ENCODE measurements at places on chromosomes 6 and 20. TPM values are rescaled to one million over a fixed set of nuclear protein-coding genes. Genes with fewer than 3 reads are reported as not detected.

C20orf141 gene
- total RNA-seq, result not detected

- no peaks in the 10 kb centered on the region for H3K27me3 ChIP-seq
- DNase-seq, result no peak
- no peak overlapping the region for H3K27ac ChIP-seq
- H3K4me3 ChIP-seq, result no peak overlapping the region
- H3K4me1 ChIP-seq, result no peaks in the 10 kb centered on the region
- H3K36me3 ChIP-seq, result no peaks in the 10 kb centered on the region
These were observed 181.5 kb upstream of the TCF21 start for GRCh38 chr6:133707456-133707855.

GRCh38 chr20:31837896-31838397 lies 7.5 kb downstream of the FOXS1 start:
- H3K4me1 ChIP-seq, result peaks cover 43% of the 10 kb centered on the region
- H3K27ac ChIP-seq, result no peak overlapping the region
- H3K27me3 ChIP-seq, result no peaks in the 10 kb centered on the region
- no peaks in the 10 kb centered on the region for H3K36me3 ChIP-seq
- no peak for DNase-seq
- no peak overlapping the region for H3K4me3 ChIP-seq

DNA sequence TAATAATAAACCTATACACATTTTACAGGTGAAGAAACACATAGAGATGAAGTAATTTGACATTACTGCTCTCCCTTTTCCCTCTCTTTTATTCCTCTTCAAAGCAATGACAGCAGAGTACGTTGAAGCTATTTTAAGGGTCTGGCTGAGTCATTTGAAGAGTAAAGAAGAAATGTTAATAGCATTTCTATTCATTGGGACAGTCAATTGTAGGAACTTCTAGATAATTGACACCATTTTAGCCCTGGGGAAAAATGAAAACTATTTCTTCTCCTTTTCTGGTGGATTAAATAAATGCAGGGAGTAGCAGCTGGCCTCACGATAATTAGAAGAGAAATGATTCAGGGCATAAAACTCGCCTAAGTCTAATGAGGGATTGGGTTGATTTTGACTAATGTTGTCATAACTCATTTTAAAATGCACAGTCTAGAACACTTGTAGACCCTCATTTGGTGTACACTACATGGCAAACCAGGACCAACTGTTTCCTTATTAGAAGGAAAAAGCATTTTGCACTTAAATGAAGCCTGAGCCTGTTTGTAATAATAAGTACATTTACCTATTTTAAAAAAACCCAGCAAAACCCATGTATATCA lies 48.1 kb downstream of the RIPOR2 start:
- H3K27me3 ChIP-seq, result no peaks in the 10 kb centered on the region
- no peak overlapping the region for H3K27ac ChIP-seq
- peaks cover 25% of the 10 kb centered on the region for H3K4me1 ChIP-seq
- H3K4me3 ChIP-seq, result no peak overlapping the region
- DNase-seq, result no peak
